Calu3 (cell line): ENCODE measurements at places on chromosomes 2 and 18. TPM values are rescaled to one million over a fixed set of nuclear protein-coding genes. Genes with fewer than 3 reads are reported as not detected.

The RIT2 gene
- total RNA-seq: not detected in 2 replicates

The FKBP7 gene
- total RNA-seq: 8.8 and 8.9 TPM in 2 replicates

The TMSB10 gene
- total RNA-seq: 1,316 and 1,437 TPM in 2 replicates

The PRKAG3 gene
- not detected in 2 replicates for total RNA-seq

The POTEC gene
- total RNA-seq: not detected in 2 replicates

The HOXD9 gene
- total RNA-seq: not detected in 2 replicates

GRCh38 chr18:2402084-2402483, 169.2 kb downstream of the METTL4 start:
- no peak overlapping the region for H3K27ac ChIP-seq
- H3K36me3 ChIP-seq: no peaks in the 10 kb centered on the region

DNA sequence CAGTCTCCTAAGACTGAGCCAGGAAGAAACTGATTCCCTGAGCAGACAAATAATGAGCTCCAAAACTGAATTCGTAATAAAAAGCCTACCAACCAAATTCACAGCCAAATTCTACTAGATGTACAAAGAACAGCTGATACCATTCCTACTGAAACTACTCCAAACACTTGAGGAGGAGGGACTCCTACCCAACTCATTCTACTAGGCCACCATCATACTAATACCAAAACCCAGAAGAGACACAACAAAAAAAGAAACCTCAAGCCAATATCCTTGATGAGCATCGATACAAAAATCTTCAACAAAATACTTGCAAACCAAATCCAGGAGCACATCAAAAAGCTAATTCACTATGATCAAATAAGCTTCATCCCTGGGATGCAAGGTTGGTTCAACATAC, 20.0 kb downstream of the RNU4ATAC start:
- no peak overlapping the region for H3K27ac ChIP-seq
- H3K36me3 ChIP-seq: no peaks in the 10 kb centered on the region
- H3K4me1 ChIP-seq: no peaks in the 10 kb centered on the region
- H3K4me3 ChIP-seq: no peak overlapping the region

The SIX2 gene
- total RNA-seq: not detected in 2 replicates

DNA sequence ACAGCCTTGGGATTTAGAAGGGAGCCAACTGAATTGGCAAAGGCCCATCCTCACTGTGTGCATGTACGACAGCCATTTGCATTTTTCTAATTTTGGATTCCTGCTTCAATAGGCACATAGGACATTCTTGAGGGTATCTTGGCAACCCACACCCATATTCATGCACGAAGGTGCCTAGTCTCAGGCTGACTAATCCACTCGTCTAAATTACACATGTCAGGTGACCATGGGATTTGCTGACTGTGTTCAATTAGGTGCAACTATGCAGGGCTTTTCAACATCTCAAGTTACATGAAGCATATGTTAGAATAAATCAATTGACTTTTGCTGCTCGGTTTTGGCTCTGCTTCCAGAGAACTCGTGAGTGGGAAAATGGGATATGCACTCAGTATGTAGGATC, 249.7 kb downstream of the SP3 start:
- no peak overlapping the region for H3K4me3 ChIP-seq
- DNase-seq: no peak
- no peak overlapping the region for H3K27ac ChIP-seq
- H3K36me3 ChIP-seq: no peaks in the 10 kb centered on the region
- H3K27me3 ChIP-seq: no peaks in the 10 kb centered on the region

The WNT6 gene
- total RNA-seq: not detected in 2 replicates

DNA sequence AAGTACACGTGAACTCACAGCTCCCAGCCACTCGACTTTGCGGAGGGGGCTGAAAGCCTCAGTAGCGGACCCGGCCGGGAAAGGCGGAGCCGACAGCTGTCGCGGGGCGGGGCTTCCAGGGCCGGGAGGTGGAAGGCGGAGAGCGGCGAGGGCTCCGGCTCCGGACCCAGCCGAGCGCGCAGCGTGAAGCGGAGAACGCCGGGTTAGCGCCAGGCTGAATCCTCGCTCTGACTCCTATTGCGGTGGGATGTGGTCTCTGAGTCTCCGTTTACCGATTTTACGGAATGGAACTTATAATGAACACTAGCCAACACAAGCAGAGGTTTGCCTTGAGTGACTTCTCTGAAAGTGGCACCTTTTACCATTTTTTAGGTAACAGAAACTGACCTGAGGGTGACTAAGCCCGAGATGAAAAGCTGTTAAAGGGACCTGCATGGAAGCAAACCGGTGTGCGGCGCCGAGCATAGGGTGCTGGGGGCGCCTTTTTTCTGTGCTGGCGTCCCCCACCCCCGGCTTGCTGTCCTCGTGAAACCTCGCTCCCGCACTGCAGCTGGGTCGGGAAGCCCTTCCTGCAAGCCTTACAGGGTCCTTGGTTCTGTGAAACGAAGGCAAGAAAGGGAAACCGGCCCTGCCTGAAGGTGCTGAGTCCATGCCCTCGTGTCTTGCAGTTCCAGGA, 72.9 kb downstream of the EN1 start:
- H3K36me3 ChIP-seq: peaks cover 5% of the 10 kb centered on the region
- peak; percentile 71 for DNase-seq
- H3K4me3 ChIP-seq: peak overlapping the region; percentile 74
- H3K27ac ChIP-seq: no peak overlapping the region
- H3K27me3 ChIP-seq: peaks cover 32% of the 10 kb centered on the region
- peaks cover 9% of the 10 kb centered on the region for H3K4me1 ChIP-seq

DNA sequence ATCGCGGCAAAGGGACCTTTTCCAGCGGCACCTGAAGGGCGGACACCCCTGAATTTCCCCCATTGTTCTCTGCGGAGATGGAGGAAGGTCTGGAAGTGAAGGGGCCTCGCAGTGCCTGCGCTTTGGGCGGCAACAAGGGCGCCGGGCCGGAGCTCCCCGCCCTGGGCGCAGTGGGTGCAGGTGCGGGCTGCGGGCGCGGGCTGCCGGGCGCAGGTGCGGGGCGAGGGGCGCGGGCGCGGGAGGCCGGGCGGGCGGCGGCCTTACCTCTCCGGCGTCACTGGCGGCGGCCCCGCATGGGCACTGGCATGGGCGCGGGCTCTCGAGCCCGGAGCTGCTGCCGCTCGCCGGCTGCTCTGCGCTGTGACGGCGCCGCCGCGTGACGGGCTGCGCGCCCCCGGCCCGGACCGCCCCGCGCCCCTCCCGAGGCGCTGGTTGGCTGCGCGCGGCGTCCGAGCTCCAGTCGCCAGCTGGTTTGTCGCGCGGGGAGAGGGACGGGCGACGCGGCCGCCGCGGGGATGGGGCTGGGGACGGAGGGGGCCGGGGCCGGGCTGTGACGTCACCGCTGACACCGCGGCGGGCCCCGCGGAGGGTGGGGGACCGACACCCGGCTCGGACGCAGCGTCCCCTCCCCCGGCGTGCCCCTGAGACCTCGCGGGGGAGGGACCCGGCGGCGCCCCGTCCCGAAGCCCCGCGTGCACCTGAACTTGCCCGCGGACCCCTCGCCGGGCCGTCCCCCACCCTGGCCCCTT, at the start of gene KIF1A:
Gene KIF1A, minus strand, starts transcription at position 362 of the 749 bp plus-strand sequence. CDS start 22,467 bp downstream, outside the sequence.
- peak; percentile 89 for DNase-seq
- peaks cover 27% of the 10 kb centered on the region for H3K4me1 ChIP-seq
- peaks cover 52% of the 10 kb centered on the region for H3K36me3 ChIP-seq
- H3K27ac ChIP-seq: peak within 1 kb of the TSS; percentile 89
- H3K4me3 ChIP-seq: peak within 1 kb of the TSS; percentile 92
- H3K27me3 ChIP-seq: peaks cover 54% of the 10 kb centered on the region
